HCT116 (cell line): ENCODE measurements at places on chromosomes 4 and X.

GRCh38 chr4:180081072-180081471, 2162.1 kb upstream of the TENM3 start:
- DNase-seq, result no peak

DNA sequence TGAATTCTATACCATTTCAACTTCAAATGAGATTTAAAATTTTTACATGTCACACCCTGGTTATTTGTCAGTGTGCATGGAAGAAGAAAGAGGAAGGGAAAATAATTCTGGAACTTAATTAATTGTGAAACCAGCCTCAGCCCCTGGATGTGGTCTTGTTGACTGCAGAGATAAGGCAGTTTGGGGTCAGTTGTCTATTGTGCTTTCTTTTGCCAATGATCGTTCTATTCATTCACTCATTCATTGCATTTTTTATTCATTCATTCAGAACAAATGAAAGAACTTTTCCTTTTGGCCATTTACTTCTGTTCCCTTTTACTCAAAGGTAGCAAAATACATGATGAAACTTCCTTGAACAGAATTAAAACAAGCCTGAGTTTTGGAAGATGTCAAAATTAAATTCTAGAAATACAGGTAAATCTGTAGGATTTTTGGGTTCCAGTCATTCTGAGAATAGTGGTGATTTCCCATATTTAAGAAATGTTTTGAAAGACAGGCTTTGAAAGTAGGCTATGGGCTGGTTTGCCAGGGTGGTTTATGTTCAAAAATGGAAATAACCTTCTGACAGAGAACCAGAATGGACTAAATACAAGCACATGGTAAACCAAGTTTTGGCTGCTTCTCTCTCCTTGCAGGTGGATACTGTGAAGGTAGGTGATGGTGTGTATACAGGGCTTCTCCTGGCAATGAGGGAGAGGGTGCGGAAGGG, 35.7 kb downstream of the PARM1 start:
- no peak for DNase-seq

- no peak for DNase-seq
Measured at GRCh38 chr4:99383833-99384392, 31.4 kb upstream of the ADH1C start.

DNA sequence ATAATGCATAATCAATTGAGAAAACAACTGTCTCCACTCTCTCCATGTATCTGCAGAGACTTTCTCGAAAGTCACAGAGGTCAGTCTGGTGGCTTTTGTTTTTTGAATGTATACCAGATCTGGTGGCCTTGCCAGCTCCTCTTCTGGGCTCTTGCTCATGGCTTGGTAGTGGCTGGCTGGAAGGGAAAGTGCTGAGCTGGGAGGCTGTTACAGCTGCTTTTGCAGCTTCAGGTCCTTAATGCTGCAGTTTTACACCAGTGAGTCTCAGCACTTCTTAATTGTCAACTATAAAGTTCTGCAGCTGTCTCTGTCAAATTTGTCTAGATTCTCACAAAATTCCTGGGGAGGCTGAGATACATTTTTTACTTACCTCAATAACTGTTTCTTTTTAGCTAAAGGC, 390.0 kb downstream of the GRXCR1 start:
- DNase-seq, result no peak

- no peak for DNase-seq
Measured at GRCh38 chr4:44462259-44462658, 13.7 kb upstream of the KCTD8 start.

DNA sequence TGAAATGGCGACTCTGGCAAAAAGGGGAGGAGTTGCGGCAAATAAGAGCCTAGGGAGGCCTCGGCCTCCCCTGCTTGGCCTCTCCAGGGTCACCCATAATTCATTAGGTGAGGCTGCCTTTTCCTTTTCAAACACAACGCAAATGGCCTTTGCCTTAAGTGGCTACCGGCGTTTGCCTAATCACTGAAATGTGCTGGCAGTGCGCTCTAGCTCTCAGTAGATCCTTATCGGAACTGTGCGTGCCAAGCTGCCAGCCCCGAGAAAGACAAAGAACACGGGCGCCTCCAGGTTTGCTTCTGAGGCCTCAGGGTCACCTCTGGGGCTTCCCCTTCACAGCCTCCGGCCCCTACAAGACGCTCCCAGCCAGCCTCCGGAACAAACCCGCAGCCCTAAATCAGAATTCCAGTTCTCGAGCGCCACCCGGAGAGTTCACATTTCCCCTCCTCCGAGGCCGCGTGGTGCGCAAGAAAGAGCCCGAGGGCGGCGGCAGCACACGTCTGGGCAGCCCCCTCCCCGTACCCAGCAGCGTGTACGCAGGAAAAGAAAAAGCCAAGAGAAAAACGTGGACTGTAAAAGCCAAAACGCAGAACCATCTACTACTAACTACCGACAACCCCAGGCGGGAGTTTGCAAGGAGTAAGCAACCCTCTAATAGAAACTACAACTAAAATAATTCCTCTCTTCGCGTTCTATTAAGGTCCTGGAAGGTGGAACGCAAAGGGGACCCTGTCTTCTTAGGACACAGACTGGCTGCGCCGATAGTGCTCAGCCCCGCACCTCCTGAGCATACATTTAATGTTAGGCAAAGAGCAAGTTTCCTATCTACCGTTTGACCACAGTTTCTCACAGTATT, 76.5 kb upstream of the BCOR start:
- peak; percentile 72 for DNase-seq

DNA sequence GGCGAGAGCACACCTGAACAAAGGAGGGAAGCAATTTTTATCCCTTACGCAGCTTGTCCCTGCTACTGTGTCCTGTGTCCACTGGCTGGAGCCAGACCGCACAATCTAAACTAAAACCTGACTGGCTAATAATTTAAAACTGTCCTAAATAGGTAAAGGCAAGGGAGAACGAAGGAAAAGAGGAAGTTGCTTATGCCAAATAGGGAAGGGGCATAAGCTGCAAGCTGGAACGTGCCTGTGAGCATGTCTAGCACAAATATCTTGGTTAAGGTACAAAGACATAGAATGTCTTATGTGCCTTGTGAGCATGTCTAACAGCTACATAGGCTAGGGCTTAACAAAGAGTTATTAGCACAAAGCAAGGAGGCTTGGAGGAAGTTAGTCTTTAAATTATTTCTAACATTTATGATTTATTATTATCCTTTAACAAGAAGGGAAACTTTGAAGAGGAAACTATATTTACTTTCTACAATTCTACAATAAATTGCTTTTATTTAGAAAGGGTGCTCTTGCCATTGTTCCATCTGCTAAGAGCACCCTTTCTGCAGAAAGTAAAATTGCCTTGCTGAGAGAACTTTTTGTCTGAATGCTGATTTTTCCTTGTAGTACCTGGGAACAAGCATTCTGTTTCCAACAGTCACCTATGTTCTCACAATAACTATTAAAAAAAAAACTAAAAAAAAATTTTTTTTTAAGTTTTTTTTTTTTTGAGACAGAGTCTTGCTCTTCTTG, 80.6 kb upstream of the CBR4 start:
- no peak for DNase-seq

GRCh38 chr4:164304101-164304639, 449.8 kb upstream of the SMIM31 start:
- no peak for DNase-seq

DNA sequence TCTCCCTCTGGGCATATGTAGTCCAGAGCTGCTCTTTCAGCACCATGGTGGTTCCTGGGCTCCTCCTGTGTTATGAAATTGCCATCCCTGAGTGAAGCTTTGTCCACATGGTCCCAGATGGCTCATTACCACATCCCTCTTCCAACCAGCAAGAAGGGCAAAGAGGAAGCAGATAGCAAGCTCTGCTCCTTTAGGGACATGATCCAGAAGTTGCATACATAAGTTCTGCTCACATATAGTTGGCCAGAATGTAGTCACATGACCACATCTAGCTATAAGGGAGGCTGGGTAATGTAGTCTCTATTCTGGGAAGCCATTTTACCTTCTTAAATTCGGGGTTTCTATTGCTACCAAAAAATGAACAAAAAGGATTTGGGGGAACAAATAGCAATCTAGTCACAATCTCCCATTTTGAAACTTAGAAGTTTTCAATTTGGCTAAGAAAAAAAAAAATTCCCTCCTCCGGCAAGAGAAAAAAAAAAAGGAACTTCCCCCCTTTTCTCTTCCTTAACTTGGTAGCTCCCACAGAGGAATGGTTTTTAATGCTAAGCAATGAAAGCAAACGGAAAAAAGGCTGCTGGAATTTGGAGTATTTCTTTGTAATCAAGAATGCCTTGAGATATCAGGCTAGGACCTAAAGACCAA, 88.2 kb upstream of the USP9X start:
- DNase-seq, result peak; percentile 42
